ENCODE measurements at places on chromosomes 6 and 20.

GRCh38 chr20:44719841-44720240, 4.7 kb downstream of the CCN5 start:
- DNase-seq = no peak

DNA sequence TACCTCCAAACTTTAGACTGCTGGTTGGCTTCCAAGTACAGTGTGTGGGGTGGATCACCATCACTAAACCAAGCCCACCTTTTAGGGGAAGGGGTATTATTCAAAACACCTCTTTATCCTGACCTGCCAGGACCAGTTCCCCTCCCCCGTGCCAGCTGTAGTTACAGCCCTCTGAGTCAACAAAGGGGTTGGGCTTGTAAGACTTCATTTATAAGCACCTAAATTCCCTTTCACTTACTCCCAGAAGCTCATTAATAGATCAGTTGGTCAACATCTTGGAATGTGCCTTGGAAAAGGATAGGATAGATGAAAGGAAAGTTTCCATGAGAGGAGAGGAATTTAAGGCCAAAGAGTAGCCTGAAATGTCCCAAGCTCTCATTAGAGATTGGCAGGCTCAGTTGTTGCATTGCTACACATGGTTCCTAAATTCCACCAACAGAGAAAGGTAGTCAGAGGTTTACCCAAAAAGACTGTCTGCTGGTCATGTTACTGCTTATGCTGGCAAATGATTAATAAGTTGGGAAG, 59.2 kb downstream of the TNFAIP3 start:
- DNase-seq = peak; percentile 88

- no peak for DNase-seq
Observed at GRCh38 chr6:166904101-166904746, 52.1 kb downstream of the RNASET2 start.

- no peak for DNase-seq
Observed at GRCh38 chr20:55360895-55361294, 644.4 kb downstream of the CBLN4 start.

- no peak for DNase-seq
Observed at GRCh38 chr20:53597030-53597482, 3.4 kb upstream of the ZNF217 start.

DNA sequence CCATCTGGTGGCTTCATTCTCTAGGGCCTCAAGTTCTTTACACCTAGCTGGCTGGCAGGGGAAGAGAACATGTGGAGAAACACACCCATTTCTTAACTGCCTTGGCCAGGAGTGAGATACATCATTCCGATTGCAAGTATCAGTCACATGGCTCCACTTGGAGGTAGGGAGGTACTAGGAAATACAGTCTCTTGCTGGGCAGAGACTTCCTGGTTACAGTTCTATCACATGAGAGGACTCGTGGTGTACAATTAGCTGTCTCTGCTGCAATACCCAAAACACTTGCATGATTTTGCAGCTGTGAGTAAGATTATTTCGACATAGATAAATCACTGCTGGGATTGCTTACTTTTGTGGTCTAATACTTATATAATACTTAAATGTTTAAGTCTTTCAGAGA, 51.1 kb downstream of the GTF2H5 start:
- peak; percentile 82 for DNase-seq

- no peak for DNase-seq
Observed at GRCh38 chr20:19260412-19261090, 48.1 kb downstream of the SLC24A3 start.

GRCh38 chr6:95087394-95088097, 489.8 kb upstream of the MANEA start:
- peak; percentile 21 for DNase-seq

GRCh38 chr20:1302685-1303541, 26.0 kb downstream of the SDCBP2 start:
- DNase-seq = no peak

DNA sequence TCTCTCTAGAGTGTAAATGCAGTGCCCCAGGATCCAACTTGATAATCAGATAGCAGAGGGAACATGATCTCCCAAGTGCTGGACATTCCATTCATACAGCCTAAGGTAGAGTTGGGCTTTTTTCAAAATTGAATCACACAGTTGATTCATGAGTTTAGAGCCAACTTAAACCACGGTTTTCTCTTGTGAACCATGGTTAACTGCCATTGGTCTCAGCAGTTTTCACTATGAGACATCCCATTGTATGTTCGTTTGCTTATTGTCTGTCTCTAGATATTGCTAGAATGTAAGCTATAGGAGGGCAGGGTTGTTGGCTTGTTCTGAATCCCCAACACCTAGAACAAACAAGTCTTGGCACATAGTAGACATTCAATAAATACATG, 37.2 kb upstream of the TAF8 start:
- peak; percentile 48 for DNase-seq

GRCh38 chr6:56808871-56809359, 146.0 kb upstream of the BEND6 start:
- peak; percentile 97 for DNase-seq

- no peak for DNase-seq
Observed at GRCh38 chr6:156398966-156399365, 378.2 kb upstream of the ARID1B start.

DNA sequence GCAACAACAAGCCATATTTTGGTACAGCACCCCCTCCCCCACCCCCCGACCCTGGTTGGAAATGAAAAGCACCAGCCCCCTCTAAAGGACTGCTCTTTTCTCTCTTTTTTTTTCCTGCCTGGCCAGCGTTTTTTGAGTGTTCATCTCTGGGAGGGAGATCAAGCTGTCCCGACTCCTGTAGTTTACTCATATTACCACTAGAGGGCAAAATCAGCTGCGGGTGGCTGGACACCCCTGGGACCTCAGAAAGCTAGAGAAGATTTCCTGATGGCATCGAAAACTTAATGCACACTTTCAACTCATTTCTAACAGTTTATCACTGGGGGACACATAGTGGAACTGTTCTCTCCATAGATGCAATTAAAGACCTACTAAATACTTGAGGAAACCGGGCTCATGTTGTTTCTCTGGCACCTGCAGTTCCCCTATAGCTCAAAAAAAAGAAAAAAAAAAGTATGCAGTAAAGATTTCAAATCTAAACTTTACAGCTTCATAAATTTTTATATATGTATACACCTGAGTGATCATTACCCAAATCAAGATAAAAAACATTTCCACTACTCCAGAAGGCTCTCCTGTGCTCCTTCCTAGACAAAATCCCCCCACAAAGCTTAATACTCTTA, 24.4 kb downstream of the CNBD2 start:
- peak; percentile 33 for DNase-seq

GRCh38 chr20:20386192-20386591, 18.3 kb downstream of the INSM1 start:
- no peak for DNase-seq

DNA sequence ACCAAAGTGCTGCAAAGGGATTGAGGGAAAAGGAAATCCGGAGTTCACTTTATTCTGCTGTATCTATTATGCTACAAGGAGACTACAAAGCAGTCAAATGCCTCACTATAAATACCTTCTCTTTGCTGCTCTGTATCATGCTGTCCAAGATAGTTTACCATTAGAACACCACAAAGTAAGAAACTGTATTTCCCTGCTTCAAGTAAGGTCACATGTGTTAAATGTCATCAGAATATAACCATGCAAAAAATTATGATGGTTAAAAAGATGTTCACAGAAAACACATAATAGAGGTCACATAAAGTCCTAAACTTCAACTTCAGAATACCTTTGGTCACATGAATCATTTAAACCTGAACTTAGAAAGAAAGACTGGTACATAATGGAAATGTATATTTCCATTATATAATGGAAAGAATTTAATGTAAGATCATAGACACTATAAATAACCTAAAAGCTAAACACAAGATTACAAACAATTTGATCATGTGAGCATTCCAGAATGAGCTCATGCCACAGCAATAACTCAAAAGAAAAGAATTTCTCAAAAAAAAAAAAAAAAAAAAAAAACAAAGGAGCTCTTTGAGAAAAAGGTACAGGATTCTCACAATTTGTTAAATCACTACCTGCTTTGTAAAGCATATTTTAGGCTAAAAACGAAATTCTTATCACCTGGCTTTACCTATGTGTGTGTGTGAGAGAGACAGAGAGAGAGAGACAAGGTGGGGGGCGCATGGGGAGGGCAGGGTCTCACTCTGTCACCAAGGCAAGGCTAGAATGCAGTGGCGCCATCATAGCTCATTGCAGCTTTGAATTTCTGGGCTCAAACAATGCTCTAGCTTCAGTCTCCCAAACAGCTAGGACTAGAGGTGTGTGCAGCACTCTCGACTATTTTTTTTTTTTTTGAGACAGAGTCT, 58.7 kb downstream of the KIF13A start:
- DNase-seq = no peak

- DNase-seq = no peak
Observed at GRCh38 chr6:21039926-21040325, 505.7 kb downstream of the CDKAL1 start.

GRCh38 chr20:50110141-50111047, 2.6 kb downstream of the UBE2V1 start:
- peak; percentile 67 for DNase-seq

- DNase-seq = no peak
Observed at GRCh38 chr6:85112540-85112939, 337.3 kb upstream of the NT5E start.

DNA sequence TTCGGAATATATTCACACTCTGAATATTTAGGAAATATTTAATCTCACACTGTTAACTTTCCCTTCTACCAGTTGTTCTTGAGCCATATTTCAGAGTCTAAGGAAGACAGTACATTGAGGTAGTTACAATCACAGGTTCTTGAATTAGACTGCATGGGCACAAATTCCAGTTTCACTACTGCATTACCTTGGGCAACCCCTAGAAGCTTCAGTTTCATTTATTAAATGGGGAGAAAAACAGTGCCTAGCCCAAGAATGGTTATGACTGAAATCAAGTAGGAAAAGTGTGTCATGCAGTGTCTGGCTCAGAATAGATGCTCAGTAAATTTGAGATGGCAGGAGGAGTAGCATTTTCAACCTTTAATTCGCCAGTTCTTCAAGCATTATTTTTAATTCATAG, 124.5 kb upstream of the SAMD5 start:
- no peak for DNase-seq

DNA sequence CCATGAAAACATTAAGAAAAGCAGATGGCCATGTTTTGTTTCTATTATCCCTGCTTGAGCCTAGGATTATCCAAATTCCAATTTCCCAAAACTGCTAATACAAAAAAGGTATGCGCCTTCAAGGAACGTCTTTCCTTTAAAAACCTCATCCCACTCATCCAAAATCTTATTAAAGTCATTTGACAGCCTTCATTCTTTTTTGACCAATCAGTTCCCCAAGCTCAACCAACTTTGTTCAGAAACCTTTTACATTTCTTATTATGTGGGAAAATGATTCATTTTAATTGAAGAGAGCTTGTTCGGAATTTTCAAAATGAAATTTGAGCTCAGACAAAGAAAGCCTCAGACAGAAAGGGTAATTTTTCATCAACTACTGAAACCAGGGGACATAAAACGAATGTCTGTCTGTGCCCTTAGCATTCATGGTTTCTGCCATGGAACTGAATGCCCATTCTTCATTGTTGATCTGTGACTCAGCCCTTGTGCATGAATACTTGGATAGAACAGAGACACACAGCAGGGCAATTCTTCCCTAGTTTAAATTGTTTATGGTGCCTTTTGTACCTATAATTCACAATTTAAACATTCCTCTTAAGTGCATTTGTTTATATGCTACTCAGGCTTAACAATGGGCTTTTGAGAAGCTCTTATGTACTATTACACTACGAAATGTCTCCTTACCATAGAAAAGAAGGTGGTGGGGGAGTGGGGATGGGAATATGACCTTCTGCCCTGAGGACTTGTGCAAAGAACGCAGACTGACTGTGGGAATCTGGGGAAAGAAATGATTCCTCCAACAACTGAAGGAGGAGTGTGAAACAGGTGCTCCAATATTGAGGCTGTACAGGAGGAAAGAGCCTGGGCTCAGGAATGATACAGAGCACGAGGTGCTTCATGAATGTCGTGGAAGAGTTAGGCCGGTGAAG, 49.8 kb upstream of the ERVFRD-1 start:
- DNase-seq = peak; percentile 21

All from NCI-H226 (cell line).